Upper lobe of left lung (tissue), 6 donors: ENCODE measurements at places on chromosomes 11 and 22.

GRCh38 chr22:46062232-46062615 lies 85.3 kb upstream of the WNT7B start:
- no peak for DNase-seq

GRCh38 chr22:24819911-24820461 lies 14.0 kb downstream of the SGSM1 start:
- DNase-seq = peak; percentile 29

DNA sequence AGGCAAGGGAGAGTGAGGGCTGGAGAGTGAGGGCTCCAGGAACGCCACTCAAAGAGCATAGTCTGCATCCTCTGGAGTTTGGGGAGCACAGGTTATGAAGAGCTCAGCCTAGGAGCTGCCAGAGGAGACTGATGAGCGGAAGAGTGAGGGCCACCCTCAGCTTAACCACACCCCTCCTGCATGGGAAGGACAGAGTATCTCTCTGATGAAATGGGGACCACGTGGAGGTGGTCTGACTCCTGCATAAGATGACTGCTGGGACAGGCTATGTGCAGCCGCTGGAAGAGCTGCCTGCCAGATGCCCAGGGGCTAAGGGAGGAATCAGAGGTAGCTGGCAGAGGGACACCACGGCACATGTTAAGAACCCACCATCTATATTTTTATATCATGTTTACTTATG lies 162.9 kb upstream of the POU2AF2 start:
- no peak for DNase-seq

DNA sequence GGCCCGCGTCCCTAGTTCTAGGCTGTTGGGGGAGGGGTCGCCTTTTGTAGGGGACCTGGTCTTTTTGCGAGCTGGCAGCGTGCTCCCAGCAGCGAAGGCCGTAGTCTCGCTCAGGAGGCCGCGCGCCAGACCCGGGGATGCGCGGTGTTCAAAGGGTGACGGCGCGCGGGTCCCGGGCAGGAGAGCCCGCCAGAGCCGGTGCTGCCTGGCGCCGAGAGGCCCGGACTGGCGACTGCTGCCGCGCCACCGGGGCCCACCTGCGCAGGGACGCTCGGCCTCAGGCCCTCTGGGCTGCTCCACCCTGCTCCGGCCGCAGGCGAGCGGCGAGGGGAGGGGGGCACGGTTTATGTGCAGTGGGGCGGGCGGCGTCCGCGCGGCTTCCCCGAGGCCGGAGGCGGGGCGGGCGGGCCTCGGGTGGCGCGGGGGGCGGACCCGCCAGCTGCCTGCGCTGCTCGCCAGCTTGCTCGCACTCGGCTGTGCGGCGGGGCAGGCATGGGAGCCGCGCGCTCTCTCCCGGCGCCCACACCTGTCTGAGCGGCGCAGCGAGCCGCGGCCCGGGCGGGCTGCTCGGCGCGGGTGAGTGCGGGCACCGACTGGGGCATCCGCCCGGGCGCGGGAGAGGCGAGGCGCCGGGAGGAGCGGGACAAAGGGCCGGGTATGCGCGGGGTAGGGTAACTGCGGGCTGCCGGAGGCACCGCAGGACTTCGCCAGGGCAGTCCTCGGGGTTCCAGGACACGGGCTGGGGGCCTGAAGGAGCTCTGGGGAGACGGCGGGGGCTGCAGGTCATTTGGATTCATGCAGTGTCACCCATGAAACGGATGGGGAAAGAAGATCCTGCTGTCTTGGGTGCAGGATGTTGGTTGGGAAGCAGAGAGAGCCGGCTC lies at the start of gene PRSS23:
Gene PRSS23, plus strand, starts transcription at position 467 of the 884 bp plus-strand sequence. CDS start 7,102 bp downstream, outside the sequence.
- peak; percentile 68 for DNase-seq

DNA sequence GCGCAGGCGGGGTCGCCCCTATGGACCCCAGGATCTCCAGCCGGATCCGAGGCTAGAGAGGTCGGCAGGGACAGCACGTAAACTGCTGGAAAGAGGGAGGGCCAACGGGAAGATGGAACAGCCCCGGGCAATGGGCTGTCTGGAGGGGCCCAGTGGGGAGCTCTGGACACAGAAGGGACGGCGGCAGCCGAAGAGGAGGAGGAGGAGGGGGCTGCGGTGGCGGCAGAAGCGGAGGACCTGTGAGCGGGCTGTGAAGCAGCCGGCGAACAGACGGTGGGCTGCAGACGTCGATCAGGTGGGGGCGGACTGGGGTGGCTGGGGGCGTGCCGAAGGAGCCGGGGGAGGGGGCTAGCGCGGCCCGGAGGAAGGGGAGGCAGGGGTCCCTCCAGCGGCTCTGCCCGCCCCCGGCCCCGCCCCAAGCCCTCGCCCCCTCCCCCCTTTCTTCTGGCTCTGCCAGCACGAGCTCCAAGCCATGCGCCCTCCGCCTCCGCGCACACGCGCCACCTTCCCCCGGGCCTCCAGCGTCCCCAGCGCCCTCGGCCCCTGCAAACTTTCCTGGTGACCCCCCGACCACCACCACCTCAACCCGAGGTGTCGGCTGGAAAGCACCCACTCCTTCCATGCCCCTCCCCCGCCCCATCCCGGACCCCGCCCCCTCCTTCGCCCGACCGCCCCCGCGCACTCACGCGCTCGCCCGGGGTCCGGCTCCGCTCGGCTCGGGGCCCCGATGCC lies 432 bp downstream of the TNKS1BP1 start:
- DNase-seq = no peak

DNA sequence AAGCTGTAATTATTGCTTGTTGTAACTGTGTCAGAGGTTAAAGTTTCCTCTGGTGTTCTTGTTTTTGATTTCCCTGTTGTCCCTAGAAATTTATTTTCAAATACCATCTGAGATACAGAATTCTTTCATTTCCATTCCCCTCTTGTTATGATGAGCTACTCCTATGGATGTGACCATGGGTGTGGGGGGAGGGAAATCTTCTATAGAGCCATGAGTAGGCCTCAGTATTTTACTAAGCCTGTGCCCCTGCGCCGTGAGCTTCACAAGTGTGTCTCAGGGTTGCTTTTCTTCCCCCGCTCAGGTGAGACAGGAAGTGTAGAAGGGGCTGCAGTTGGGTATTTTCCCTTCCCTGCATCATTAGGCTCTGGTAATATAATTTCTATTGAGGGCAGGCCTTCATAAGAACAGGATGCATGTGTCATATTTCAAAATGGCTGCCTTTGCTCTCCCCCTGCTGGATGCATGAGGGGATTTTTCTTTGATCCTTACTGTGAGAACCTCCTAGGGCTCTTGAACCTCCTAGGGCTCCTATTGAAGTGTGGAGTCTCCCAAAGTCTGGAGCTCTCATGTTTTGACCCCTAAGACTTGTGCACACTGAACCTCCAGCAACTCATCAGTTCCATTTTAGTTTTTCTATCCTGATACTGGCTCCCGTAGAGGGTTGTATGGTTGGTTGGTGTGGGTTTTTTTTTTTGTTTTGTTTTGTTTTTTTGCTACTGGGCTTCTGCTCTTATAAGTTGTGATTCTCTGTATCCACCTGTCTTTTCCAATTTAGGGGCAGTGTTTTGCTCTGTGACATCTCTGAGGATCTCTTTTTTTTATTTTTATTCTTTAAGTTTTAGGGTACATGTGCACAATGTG lies 658.2 kb downstream of the NTM start:
- DNase-seq = no peak

- no peak for DNase-seq
These were observed 87.7 kb upstream of the BIRC3 start for GRCh38 chr11:102229510-102230123.

DNA sequence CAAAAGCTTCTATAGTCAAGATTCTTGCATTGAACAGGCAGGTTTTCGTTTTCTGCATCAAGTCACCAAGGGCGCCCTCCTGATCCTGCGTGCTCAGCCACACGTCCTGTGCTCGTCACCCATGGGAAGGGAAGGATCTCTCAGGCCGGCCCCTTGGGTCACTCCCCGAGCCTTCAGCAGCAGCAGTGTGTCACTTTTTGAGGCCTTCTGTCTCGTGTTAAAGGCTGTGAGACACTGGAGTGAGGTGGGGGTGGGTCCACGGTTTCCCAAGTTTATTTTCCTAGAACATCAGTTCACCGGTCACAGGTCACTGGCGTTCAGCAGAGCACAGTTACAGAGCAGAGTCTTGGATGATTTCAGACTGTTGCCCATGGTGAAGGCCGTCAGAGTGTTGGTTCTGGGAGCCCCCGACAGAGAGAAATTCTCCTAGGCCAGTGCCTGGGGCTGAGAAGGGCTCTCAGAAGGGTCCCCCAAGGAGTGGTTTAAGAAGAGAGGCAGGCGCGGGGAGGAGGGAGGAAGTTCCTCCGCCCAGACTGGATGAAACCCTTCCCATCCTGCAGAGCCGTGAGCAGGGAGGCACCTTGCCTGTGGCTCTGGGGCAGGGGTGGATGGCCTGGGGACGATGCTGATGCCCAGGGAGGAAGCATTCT lies 13.5 kb upstream of the ADORA2A start:
- no peak for DNase-seq

DNA sequence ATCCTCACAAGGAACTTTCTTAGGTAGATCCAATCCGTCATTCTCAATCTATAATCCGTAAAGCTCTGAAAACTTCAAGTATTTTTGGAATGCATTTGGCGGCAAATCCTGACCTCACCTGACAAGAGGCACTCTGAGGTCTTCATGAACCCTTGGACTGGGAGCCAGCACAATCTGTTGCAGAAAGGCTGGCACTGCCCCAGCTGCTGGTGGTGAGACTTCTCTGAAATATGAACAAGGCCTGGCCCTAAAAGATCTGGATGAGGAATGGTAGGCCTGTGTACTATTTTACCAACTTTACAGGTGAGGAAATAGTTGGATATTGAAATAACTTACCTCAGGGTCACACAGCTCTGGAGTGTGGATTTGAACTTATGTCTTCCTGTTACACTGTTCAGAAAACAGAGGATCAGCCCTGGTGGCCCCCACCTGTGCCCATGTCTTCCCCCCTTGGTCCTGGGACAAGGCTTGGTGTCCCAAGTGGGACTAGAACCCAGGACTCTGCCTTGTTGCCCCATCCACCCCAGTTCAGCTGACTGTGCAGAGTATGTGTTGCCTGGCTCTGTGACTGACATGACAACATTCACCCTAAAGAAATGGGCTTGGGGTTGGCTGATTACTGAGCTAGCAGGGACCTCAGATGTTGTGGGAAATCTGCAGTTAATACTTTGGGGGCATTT lies 471.4 kb downstream of the MN1 start:
- DNase-seq = no peak

- no peak for DNase-seq
These were observed 2.3 kb upstream of the FGF19 start for GRCh38 chr11:69705901-69706787.

GRCh38 chr22:28462041-28462440 lies 217.6 kb downstream of the TTC28 start:
- DNase-seq = no peak

DNA sequence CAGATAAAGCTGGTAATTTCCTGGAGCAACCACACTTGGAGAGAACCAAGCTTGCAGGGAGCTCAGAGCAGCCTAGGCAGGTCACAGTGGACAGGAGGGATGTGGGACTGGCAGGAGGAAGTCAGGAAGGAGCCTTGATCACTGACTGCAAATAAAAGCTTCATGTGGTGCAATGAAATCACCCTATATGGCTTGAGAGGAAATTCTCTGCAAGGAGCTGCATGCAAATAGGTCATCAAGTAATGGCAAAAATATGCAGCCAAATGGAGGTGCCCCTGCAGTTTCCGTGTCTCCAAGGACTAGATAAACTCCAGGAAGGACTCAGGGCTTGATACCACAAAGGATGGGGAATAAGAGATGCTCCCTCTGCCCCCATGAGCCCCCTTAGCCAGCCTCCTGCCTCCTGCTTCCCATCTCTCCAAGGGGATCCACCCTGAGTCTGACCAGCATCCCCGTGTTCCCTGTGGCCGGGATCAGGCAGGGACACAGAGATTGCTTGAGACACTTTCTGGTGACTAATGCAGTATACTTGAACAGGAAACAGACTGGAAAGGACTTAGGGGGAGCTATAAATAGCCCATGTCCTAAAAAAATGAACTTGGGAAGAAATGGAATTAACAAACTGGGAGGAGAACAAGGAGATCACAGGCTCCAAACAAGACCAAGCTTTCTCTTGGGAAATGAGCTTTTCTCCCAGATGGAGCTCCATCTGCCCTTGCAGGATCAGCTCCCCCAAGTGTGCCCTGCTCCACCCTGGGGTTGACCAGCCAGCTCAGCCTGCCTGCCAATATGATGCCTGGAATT lies 23.9 kb upstream of the MICAL2 start:
- DNase-seq = no peak

GRCh38 chr11:128921793-128922192 lies 20.9 kb downstream of the TP53AIP1 start:
- no peak for DNase-seq
